ENCODE measurements at places on chromosomes 6 and 20.

DNA sequence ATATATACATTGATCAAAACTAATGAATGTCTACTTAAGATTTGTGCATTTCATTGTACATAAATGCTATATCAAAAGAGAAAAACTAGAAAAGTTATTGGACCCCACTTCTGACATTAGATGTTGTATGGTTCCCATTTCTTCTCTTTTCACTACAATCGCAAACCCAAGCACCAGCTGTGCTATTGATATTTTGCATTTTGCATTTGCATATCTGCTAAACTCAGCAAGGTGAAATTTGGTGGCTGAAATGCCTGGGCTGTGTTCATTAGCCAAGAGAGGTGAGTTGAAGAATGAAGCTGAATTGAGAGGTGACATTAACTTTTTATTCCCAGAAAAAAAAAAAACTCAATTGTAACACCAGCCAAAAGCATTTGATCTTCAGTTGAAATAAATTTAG, 232.1 kb upstream of the TENT5A start:
- DNase-seq, result no peak

DNA sequence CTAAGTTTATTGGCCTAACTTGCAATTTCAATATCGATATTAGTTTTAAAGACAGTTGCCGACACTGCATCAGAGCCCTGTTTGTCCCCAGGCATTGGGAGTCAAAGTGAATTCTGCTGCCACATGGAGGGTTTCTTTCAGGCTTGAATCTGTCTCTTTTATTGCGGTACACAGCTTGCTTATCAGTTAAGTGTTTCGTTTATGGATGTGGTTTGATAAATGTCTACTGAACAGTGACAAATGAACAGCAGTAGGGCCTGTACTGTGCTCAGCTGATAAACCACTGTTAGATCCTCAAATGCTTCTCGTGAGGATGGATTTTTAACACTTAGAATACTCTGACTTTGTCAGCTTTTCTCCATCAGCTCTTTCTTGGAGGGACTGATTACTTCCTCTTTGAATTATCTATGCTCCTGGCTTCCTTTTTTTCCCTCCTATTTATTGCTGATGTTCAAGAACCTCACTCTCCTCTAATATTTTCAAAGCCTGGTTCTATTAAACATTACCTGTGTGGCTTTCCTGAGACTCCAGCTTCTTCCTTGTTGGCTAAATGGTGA, 240.8 kb downstream of the PLCB1 start:
- no peak for DNase-seq

DNA sequence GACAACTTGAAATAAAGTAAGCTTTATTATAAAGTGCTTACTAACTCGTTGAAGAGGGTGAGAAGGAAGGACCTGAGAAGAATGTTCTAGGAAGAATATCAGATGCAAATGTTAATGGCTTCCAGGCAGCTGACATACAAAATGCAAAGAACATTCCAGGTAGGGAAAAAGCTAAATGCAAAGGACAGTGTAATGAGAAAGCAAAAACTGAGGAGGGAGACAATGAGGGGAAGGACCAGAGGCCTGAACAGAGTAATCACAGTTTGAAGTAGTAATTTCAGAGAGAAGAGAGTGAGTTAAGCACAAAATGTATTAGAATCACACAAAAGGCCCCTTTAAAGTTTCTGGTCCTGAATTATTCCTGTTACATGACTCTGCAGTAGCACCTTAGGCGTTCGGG, 81.3 kb downstream of the HMGCLL1 start:
- no peak for DNase-seq

DNA sequence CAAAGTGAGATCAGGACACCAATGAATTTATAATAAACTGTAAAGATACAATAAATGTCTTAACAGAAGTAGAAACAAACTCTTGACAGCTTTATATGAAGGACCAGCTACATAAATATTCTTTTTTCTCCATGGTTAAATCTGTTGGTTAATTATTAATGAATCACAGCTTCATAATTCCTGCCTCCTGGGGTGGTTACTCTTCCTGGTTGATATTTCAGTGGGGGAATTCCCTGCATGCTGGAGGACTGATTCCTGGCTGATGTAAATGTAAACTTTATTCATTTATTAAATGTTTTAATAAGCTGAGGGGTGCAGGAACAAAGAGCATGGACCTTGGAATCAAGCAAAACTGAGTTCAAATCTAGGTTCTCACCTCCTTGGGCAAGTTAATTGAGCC, 16.2 kb upstream of the RCAN2 start:
- DNase-seq, result no peak

GRCh38 chr6:99022039-99022609, 74.4 kb upstream of the FBXL4 start:
- no peak for DNase-seq

DNA sequence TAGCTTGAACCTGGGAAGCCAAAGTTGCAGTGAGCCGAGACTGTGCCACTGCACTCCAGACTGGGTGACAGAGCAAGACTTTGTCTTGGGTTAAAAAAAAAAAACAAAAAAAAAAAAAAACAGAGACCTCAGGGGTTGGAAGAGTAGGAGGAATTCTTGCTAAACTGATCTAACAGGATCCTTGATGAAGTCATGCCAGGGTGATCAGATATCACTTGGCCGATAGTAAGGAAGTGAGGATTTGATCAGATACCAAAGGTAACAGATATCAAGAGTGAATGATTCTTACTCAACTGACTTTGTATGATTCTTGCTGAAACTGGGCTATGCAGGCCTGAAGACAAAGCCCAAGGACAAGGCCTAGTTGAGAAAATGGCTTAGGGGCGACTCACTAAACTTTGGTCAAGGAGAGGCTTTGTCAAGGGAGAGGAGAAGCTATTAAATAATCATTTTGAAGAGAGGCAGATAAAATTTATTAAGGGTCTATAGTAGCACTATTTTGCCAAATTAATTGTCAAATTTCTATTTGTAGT, 624.7 kb downstream of the UTRN start:
- DNase-seq, result no peak

DNA sequence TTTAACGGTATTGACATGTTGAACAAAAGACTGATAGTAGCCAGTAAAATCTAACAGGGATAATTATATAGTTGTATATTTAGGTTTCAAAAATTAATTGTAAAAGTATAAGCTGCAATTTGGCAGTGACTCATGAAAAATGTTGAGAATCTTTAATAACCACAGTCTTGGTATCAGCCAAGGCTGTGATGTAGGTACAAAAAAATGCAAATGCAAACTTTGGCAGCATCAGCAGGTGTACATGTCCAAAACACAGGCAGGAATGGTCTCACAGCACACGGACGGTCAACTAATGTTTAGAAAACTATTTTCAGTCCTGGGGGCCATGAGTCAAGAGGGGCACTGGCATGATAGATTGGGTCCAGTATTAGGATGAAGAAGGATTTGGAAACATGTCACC, 58.5 kb upstream of the BEND3 start:
- peak; percentile 44 for DNase-seq

DNA sequence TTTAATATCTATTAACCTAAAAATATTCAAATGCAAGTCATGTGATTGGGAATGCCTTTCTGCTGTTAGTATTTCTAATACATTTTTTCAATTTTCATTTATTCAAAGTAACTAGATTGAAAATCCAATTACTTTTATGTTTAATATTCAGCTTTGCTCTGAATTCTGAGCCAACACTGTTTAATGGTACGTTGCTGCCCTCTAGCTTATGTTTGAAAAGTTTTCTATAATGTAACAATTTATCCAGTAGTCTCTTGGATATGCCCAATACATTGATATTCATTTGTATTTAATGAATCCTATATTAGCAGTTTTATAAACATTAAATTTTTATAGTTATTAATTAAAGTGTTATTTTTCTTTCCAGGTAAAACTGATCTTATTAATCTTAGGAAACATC, 47.4 kb downstream of the LGSN start:
- DNase-seq, result no peak

- DNase-seq, result no peak
Measured at GRCh38 chr20:61926253-61926613, 139.4 kb downstream of the TAF4 start.

DNA sequence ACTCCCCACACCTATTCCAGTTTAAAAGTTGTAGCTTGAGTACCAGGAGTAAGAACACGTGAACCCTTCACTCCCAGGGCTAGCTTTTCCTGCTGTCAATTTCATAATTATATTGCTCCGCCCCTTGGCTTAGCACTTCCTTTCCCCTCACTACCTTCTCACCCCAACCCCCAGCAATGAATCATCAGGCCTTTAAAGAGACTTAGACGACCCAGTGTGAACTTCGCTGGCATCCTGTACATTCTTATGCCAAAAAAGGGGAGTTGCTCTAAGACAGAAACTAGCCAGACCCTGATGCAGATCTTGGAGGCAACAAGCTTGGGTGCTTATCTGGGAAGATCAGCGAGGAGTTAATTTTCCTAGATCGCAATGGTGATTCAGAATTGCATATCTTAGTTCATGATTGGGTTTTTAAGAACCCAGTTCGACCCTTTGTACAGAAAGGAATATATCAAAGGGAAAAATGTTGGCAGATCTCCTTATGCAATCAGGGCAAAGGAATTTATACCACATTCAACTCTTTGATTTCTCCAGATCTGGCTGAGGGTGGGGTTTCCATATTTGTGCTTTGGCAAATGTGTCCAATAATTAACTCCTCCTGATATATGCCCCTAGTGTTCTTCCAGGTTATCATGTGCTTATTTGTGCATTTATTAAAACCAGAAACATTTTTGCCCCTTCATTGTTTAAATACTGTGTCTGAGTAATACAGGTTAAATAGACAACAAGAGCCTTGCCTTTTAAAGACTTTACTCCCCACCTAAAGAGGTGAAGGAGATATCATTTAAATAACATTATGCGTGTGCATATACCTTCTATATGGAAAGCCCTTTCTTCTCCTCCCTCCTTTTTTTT, 8.1 kb upstream of the ATXN1 start:
- peak; percentile 99 for DNase-seq

DNA sequence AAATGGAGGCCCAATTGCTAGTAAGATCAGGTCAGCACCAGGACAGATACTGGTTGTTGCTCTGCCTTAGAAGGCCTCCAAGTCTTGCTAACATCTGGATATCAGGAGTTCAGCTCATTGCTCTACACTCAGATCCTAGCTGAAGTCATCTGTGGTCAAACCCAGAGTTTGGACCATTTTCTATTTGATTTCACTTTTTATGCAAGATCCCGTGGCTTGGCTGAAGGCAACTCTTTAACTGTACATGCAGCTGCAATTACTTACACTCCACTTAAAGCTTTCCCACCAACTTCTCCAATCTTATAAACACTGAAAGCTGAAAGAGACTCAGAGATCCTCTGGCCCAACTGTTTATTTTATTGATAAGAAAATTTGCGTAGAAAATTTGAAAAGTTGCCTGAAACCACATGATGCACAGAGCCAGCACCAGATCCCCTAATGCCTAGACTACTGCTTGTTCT, 2.7 kb downstream of the SLC17A2 start:
- no peak for DNase-seq

GRCh38 chr6:8439601-8440268, 4.4 kb upstream of the SLC35B3 start:
- no peak for DNase-seq

DNA sequence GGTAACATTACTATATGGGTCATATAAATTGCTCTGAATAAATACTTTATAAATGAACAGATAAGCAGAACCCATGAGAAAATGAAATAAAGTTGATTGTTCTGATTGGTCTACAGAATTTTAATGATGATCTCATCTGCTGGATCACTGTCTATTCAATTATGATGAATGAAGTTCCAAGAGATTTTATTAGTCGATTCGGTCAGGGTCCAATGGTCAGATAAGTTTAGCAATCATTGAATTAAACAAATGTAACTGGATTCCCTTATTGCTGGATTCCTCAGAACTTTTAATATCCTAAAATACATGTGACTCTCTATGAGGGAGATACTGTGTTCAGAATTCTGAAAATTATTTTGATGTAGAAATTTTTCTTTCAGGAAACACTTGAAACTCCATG, 715.2 kb downstream of the EPM2A start:
- no peak for DNase-seq

DNA sequence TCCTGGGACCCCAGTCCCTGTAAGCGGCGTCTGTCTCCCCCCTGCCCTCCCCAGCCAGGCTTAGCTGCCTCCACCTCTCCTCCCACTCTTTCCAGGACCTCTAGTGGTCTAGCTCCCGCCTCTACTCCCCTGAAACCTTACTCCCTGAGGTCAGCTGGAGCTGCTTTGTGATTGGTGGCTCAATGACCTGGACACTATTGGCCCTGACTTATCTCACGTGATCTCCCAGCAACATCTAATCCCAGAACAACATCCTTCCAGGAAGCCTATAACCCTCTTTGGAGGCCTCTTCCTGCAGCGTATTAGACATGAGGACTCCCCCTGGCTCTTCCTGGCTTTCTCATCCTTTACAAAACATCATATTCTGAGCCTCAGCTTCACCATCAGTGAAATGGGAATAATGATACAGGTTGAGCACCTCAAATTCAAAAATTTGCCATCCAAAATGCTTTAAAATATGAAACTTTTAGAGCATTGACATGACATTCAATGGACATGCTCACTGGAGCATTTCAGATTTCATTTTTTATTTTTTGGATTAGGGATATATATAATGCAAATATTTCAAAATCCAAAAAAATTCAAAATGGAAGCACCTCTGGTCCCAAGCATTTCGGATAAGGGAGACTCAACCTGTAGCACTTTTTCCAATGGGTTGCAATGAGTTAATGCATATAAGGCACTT, 16.3 kb upstream of the SRC start:
- DNase-seq, result no peak

- DNase-seq, result no peak
Measured at GRCh38 chr6:118865100-118865391, 28.9 kb upstream of the ASF1A start.

GRCh38 chr6:18676548-18676947, 289.4 kb downstream of the RNF144B start:
- no peak for DNase-seq

- DNase-seq, result no peak
Measured at GRCh38 chr6:152734630-152735029, 16.0 kb upstream of the VIP start.

DNA sequence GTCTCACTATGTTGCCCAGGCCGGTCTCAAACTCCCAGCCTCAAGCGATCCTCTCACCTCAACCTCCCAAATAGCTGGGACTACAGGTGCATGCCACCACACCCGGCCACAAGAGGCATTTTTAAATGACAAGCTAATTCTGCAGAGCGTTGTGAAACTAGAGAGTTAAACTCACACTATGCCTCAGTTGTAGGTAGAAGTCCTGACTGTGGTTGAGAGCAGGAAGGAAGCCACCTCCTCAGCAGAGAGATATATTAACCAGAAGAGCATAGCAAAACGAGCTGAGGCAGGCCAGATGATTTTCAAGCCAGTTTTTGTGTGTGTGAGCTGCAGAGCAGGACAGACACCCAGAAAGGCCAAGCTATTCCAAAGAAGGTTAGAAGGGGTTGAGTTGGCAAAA, 150.3 kb downstream of the MBOAT1 start:
- no peak for DNase-seq
